ENCODE measurements at places on chromosomes 11 and 22.

DNA sequence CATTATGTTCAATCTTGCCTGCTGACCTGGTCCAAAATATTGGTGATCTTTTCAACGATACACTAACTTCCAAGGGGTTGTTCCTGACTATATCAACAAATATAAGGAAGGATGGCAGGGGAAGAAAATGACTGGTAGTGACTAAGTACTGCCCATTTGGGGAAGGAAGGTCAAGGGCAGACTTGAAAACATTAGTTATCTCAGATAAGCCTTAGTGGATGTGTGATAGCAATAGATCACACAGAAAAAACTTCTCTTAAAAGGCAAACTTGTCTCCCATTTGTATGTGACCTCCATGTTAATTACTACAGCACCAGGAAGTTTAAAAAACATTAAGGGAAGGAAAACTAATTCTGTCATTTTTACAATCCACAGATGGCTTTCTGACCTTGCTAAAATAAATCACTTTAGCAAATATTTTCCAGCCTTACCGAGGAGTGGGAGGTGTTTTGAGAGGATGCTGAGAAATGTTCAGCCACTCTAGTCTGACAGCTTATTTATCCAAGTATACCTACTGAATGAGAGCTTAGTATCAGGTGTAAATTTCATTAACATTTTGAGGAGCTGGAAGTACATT lies 88.2 kb upstream of the DDI1 start:
- no peak for DNase-seq

- no peak for DNase-seq
These were observed 244.7 kb downstream of the SOX6 start for GRCh38 chr11:16111690-16112089.

- no peak for DNase-seq
These were observed 15.3 kb upstream of the ACCSL start for GRCh38 chr11:44032299-44033085.

DNA sequence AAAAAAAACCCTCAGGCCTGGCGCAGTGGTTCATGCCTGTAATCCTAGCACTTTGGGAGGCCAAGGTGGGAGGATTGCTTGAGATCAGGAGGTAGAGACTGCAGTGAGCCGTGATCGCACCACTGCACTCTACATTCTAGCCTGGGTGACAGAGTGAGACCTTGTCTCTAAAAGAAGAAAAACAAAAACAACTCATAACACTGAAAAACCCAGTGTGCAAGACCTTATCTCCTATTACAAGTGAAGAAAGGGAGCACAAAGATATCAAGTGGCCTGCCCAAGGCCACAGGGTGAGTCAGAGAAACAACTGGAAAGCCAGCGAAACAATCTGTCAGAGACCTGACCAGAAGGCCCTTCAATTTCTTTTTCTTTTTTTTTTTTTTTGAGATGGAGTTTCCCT lies 2.5 kb downstream of the TXN2 start:
- no peak for DNase-seq

- no peak for DNase-seq
These were observed 117.3 kb upstream of the TEAD1 start for GRCh38 chr11:12556788-12557384.

DNA sequence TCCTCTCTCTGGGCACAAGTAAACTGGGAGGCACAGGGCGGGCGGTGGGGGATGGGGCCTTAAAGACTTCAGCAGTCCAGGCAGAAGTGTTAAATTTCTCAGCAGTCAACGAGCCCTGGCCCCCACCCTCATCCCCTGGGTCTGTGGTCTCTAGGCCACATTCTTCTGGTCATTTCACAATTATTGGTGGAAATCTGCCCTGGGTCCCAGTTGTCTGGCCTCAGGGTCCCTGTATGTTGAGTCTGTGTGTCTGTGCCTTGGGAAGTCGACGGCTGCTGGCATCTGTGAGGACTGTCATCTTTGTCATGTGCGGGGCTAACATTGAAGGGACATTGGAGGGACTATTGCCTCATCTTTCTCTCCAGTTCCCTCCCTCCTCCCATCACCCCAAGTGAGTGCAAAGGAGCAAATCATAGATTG lies 1.7 kb downstream of the TSPAN18 start:
- no peak for DNase-seq

All from germinal center (tissue), 1 donor.